ENCODE measurements at places on chromosomes 3 and 15. TPM values are rescaled to one million over a fixed set of nuclear protein-coding genes. Genes with fewer than 3 reads are reported as not detected.

The GOLGA8Q gene
- total RNA-seq = 1.1 TPM

The HRG gene
- not detected for total RNA-seq

The C3orf18 gene
- 13.3 TPM for total RNA-seq

The PCLAF gene
- total RNA-seq = 6.6 TPM

The GUCA1C gene
- not detected for total RNA-seq

The CP gene
- not detected for total RNA-seq

The ZNF280D gene
- total RNA-seq = 30.9 TPM

The GRM2 gene
- total RNA-seq = 0.25 TPM

The SCAMP5 gene
- 2.2 TPM for total RNA-seq

The FEZF2 gene
- not detected for total RNA-seq

The FETUB gene
- not detected for total RNA-seq

The NDUFB5 gene
- total RNA-seq = 148 TPM

The ALPK3 gene
- 0.18 TPM for total RNA-seq

The AADAC gene
- total RNA-seq = 138 TPM

All from fibroblast of the aortic adventitia (primary cell).